ENCODE measurements at places on chromosomes 1 and 21. TPM values are rescaled to one million over a fixed set of nuclear protein-coding genes. Genes with fewer than 3 reads are reported as not detected.

DNA sequence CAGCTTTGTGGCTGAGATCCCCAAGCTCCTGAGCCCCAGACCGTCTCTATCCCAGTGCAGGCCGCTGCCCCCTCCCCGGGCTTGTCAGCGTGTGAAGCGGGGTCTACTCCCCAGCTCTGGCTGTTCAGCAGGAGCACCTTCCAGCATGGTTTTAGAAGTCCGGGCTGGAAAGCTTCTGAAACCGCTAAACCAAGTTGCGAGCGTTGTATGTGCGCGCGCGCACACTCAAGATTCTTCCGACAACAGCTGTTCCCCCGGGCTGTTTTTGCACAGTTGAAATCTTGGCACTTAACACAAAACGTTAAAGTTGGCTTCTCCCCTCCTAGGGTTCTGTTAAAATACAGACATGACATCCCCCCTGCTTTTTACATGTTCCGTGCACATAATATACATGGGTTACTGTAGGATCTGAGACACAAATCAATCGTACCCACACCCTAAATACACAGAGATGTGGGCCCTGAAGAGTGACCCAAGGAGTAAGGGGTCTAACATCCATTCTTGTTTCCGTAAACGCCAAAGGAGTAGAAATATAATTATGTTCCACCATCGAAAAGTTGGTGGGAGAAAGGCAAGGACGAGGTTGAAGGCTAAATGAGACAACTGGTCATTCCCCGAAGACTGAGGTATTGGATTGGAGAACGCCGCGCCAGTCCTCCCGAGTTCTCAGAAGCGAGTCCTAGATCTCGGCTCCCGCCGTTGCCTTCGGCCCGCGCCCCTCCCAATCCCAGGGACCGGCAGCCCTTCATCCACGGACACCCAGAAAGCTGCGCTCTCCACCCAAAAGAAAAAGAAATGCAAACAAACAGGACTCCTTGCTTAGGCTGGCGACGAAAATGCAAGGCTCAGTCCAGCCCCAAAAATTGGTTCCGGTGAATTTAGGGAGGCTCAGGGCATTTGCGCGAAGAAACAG, 1.3 kb downstream of the TBX15 start:
- H3K36me3 ChIP-seq, result no peaks in the 10 kb centered on the region
- H3K4me3 ChIP-seq, result no peak overlapping the region
- H3K27me3 ChIP-seq, result peaks cover 79% of the 10 kb centered on the region
- no peak for DNase-seq

The TGFB2 gene
- total RNA-seq, result 7.8 TPM

DNA sequence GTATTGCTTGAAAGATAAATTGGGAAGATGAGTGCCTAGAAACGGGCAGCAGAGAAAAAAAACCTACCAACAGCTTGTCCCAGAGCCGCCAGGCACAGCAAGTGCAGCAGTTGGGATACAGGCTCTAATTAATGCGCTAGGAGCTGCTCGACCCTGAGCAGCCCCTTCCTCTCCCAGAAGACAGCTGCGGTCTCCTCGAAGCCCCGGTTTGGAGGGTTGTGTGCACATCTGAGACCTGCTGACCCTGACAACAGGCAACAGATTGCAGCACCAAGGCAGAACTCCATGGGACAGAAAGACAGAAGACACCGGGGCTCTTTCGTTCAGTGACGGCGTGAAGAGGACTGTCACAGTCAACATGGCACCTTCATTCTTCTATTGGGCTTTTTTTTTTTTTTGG, 101.4 kb downstream of the TSEN15 start:
- peak overlapping the region; percentile 47 for H3K27ac ChIP-seq
- no peaks in the 10 kb centered on the region for H3K27me3 ChIP-seq
- DNase-seq, result no peak

- no peaks in the 10 kb centered on the region for H3K4me1 ChIP-seq
- no peaks in the 10 kb centered on the region for H3K36me3 ChIP-seq
- no peak for DNase-seq
- H3K4me3 ChIP-seq, result no peak overlapping the region
- H3K27ac ChIP-seq, result no peak overlapping the region
Measured at GRCh38 chr1:62207187-62207586, 12.5 kb downstream of the L1TD1 start.

DNA sequence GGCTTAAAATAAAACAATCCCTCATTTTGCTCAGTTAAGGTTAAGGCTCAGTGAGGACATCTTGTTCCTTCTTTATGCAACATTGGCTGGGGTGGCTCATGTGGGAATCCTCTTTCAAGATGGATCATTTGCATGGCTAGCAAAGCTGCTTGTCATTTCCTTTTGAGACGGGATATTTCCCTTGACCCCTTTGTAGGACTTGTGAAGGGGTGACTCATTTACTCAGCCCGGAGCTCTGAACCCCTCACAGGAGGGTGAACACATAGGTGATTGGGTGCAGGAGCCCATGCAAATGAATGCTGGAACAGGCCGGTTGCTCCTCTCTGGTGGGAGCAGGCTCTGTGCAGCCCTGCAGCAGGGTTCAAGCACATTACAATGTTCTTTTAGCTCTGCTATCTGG, 15.8 kb upstream of the C8A start:
- no peak overlapping the region for H3K4me3 ChIP-seq
- H3K36me3 ChIP-seq, result no peaks in the 10 kb centered on the region
- H3K27me3 ChIP-seq, result no peaks in the 10 kb centered on the region
- H3K27ac ChIP-seq, result no peak overlapping the region
- no peak for DNase-seq
- H3K4me1 ChIP-seq, result no peaks in the 10 kb centered on the region

- no peaks in the 10 kb centered on the region for H3K36me3 ChIP-seq
- no peak for DNase-seq
- peaks cover 22% of the 10 kb centered on the region for H3K4me1 ChIP-seq
Measured at GRCh38 chr1:215569986-215570824, 3.1 kb downstream of the KCTD3 start.

DNA sequence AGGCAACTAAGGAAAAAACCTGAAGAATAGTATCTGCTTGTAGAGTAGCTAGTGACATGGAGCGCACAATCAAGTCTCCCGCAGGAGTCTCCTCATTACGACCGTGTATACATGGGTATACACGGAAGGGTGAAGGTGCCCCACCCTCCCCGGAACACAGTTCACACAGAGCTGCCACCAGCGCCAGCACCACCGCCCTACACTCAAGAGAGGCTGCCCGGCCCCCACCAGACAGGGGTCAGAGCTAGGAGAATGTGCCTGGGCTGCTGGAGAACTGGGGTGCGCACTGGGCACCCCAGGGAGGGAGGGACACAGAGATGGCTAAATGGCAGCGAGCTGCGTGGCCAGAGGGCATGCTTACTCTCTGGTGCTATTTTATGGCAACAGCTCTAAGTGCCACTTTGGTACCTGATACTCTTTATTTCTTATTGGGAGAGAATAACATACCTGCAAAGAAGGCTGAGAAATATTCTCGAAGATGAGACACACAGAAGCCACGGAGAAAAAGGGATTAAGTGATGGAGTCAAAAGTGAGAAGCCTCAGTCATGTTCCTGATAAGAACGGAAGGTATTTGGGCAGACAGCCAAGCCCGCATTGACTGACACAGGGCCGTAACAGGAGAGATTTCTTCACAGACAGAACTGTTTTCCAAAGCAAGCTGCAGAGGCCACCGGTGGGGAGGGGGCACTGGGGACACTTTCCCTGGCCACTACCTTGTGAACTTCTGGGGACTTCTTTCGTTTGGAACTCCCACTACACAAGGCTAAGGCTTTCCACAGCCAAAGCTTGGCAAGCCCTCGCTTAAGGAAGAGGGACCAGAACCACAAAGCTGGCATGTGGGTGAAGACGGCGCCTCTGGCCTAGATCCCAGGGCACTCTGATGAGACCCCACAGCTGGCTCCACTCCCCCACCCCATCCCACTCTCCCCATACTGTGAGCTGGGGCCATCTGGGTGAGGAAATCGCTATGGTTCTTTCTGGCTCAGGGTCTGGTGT, 108.0 kb downstream of the PGBD5 start:
- H3K27me3 ChIP-seq, result no peaks in the 10 kb centered on the region
- H3K36me3 ChIP-seq, result no peaks in the 10 kb centered on the region
- H3K4me3 ChIP-seq, result no peak overlapping the region
- H3K4me1 ChIP-seq, result peaks cover 4% of the 10 kb centered on the region
- peak; percentile 48 for DNase-seq
- H3K27ac ChIP-seq, result no peak overlapping the region

DNA sequence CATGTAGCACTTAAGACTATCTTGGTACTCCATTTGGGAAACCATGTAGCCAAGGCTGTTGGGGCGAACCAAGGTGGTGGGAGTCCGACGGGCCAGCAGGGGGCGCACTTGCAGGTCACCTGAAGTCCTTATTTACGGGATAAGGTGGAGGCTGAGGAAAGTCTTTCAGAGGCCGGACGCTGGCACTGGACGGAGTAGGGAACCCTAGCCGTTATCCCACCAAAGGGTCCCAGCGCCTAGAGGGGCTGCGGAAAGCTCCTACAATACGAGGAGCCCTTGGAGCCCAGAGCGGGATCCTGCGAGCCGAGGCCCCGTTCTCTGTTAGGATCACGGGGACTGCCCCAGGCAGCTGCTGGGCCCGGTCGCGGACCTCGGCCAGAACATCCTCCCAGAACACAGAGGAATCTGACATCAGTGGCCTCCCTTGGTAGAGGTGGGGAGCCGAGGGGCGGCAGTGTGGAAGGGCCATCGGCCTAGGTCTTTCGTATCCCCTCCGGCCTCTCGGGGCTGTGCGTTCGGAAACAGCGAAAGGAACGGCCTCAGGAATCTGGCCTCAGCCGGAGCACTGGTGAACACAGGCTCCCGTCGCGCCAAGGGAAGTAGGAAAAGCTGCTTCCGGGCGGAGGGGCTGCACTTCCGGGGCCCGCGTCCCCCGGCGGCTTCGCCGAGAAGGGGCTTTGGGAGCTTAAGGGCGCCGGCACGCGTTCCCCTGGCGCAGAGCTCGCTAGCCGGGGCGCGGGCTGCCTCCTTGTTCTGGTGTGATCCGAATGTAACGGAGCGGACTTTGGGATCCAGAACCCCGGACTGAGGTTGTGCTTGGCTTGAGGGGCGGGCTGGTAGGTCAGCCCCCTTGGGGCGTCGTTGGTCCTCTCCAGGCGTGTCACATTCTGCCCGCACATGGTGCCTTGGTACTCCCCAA, 29.9 kb upstream of the RPTN start:
- peak overlapping the region; percentile 36 for H3K4me3 ChIP-seq
- DNase-seq, result peak; percentile 65
- no peaks in the 10 kb centered on the region for H3K4me1 ChIP-seq
- H3K36me3 ChIP-seq, result no peaks in the 10 kb centered on the region
- no peaks in the 10 kb centered on the region for H3K27me3 ChIP-seq

The NTRK1 gene
- total RNA-seq, result 0.67 TPM

The UBE2U gene
- total RNA-seq, result not detected

DNA sequence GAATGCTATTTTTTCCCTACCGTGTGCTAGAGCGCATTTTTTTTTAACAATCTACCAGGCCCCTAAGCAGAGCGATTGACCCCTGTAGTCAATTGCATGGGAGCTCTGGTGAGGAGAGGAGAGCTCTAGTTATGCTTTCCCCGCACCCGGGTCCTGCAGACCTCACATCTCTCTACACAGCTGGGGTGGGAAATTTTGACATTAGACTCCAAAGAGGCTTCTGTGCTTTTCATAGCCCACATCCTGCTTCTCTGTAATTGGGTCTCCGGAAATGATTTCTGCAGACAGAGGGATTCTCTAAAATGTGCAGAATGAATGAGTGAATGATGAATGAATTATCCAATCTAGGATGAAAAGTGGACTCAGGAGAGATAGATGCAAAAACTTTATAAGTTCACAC, 41.5 kb upstream of the DUSP10 start:
- H3K4me3 ChIP-seq, result no peak overlapping the region
- H3K27me3 ChIP-seq, result no peaks in the 10 kb centered on the region
- H3K36me3 ChIP-seq, result no peaks in the 10 kb centered on the region
- no peak overlapping the region for H3K27ac ChIP-seq
- H3K4me1 ChIP-seq, result no peaks in the 10 kb centered on the region
- DNase-seq, result no peak

The AVPR1B gene
- total RNA-seq, result 0.11 TPM

The AK5 gene
- total RNA-seq, result 1.6 TPM

DNA sequence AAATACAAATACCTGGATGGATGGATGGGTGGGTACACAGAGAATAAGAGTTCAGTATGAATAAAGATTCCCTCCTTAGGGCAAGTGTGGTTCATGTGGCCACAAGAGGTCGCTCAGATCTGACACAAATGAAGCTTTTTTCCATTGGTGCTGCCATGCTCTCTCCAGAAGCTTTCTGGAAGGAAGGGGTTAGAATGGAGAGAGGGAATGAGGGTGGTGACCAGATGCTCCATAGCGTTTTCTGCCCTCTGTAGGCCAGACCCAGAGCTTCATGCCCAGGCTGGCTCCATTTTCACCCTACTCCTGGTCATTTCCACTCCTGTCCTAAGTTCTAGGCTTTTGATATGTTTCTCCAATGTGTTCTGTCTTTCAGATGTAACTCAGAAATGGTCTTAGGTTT, 3.3 kb upstream of the FCRL6 start:
- H3K27me3 ChIP-seq, result no peaks in the 10 kb centered on the region
- H3K36me3 ChIP-seq, result no peaks in the 10 kb centered on the region
- H3K27ac ChIP-seq, result no peak overlapping the region
- H3K4me1 ChIP-seq, result peaks cover 15% of the 10 kb centered on the region

- DNase-seq, result no peak
- H3K4me1 ChIP-seq, result peaks cover 9% of the 10 kb centered on the region
- no peak overlapping the region for H3K4me3 ChIP-seq
- H3K27ac ChIP-seq, result no peak overlapping the region
- no peaks in the 10 kb centered on the region for H3K27me3 ChIP-seq
Measured at GRCh38 chr1:39283858-39284257, 79.4 kb downstream of the MACF1 start.

Measured in thyroid gland (tissue), 4 donors.